Uterus (tissue), 4 donors: ENCODE measurements at places on chromosomes 1 and 21. TPM values are rescaled to one million over a fixed set of nuclear protein-coding genes. Genes with fewer than 3 reads are reported as not detected.

CPLANE2 gene
- 5.7 TPM for total RNA-seq

ECE1 gene
- 175 TPM for total RNA-seq

KIF26B gene
- total RNA-seq = 0.27 TPM

BGLAP gene
- total RNA-seq = not detected

DNA sequence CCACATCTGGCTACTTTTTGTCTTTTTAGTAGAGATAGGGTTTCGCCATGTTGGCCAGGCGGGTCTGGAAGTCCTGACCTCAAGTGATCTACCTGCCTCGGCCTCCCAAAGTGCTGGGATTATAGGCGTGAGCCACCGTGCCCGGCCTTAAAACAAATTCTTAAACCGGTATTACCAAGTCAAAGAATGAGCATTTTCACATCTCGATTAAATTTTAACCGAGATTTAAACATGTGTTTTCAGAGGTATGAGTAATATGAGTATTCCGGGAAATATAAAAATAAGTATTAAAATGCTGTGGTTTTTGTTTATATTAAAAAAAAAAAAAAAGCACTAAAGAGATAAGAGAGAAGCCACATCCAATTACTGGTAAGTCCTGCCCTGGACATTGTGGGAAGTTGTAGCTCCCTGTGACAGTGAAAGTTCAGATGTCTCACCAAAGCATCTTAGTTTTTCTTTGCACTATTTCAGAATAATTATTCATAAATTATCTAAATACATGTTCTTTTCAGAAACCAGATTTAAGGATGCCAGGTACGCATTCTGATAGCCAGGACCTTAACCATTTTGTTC lies 24.9 kb downstream of the ZNF281 start:
- H3K4me3 ChIP-seq = no peak overlapping the region
- no peak for DNase-seq
- no peaks in the 10 kb centered on the region for H3K27me3 ChIP-seq

DNA sequence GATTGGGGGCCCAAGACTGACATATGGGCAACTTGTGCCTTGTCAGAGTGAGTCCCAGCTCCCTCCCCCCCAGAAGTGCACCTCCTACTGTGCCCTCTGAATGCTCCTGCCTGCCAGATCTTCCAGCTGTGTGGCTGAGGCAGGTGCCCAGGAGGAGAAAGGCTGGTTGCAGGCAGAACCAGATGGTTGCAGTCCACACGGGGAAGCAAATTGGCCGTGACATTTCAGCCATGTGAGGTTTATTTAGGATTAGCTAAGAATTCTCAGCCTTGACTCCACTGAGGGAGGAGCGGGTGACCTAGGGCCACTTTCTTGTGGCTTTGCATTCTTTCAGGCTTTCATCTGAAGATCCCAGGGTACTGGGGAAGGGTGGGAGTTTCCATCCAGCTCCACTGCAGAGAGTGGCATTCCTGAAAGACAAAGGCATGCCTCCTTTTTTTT lies 33.8 kb downstream of the PEX14 start:
- no peaks in the 10 kb centered on the region for H3K27me3 ChIP-seq
- no peak overlapping the region for H3K4me3 ChIP-seq
- no peak for DNase-seq
- peaks cover 8% of the 10 kb centered on the region for H3K4me1 ChIP-seq
